ENCODE measurements at places on chromosomes 3 and 15.

DNA sequence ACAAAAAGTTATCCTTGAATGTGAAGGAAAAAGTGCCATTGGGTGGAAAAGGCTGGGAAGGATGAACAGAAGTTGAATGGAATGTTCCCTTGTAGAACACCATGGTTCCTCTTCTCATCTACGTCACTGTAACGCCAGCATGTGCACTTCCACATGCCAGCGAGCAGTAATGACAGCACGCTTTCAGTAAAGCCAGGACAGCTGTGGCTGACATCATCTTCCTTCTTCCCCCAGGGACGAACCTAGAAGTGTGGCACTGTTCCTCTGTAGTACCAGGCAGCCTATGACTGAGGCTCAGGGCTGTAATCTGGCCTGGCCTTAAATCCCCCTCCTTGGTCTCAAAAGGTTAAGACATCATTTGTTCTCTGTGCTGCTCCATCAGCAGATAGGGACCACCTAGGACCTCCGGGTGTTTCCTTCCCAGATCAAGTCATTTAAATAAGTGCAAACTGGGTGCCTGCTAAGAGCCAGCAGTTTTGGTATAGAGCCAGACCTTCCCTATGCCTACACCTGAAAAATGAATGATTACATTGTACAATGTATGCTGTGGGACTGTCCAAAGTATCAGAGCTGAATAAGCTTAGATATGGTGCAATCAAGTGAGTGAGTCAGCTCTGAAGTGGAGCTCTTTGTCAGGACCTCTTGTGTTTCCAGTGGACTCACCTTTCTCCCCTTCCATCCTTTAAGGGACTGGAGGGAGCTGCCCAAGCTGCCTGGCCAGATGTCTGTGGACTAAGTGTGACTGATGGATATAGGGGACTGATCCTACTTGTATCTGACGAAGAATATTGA, 5.6 kb upstream of the SRPRB start:
- no peak for DNase-seq

- no peak for DNase-seq
These were observed 61.9 kb downstream of the RAB11A start for GRCh38 chr15:65931221-65931620.

GRCh38 chr3:126961191-126961790, 21.6 kb upstream of the PLXNA1 start:
- DNase-seq, result no peak

DNA sequence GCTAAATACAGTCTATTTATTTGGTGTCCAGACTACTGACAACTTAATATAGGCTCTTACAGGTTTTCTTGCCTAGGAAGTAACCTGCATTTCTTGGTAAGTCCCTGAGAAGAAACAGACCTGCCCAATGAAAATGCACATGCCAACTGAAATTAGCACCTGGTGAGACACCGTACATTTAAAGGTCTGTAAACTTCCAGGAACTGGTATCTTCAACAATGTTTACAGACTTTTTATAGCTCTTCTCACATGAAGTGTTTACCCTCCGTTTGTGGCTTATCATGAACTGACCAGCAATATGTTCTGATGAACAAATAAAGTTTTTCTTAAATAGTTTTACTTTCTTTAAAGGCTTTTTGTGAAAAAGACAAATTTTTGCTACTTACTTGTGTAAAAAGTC, 93.3 kb downstream of the PCCB start:
- DNase-seq, result peak; percentile 43

Measured in NCI-H1105 (cell line).